ENCODE measurements at places on chromosomes 6 and 20.
A peak's percentile ranks its signal among the peaks of the same experiment; 100 is the strongest.

DNA sequence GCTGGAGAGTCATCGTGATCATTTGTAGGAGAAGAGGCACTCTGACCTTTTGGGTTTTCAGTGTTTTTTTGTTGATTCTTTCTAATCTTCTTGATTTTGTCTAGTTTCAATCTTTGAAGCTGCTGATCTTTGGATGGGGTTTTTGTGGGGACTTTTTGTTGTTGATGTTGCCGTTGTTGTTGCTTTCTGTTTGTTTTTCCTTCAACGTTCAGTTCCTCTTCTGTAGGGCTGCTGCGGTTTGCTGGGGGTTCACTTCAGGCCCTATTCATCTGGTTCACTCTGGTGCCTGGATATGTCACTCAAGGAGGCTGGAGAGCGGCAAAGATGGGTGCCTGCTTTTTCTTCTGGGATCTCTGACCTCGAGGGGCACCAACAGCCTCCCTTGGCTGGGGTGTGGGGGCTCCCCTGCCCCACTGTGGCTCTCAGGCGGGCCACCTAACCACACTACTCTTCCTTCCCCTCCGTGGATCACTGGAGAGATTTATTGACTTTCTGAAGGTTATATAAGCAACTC is 21.5 kb upstream of the TMEM244 start:
- no peak for DNase-seq

- DNase-seq: no peak
Measured at GRCh38 chr20:17036541-17036940, 190.3 kb upstream of the PCSK2 start.

DNA sequence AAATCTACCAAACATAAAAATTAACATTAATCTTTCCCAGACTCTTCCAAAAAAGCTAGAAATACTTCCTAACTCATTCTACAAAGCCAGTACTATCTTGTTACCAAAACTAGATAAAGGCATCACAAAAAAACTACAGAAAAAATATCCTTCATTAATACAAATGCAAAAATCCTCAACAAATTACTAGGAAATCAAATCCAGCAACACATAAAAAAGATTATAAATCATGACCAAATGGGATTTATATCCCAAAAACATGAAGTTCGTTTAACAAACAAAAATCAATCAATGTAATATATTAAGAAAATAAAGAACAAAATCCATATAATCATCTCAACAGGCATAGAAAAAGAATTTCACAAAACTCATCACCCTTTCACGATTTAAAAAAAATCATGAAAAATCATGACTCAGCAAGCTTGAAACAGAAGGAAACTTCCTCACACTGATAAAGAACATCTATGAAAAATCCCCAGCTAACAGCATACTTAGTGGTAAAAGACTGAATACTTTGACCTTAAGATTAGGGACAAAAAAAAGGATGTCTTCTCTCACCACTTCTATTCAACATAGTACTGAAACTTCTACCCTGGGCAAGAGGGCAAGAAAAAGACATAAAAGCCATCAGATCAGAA is 43.2 kb downstream of the RANBP9 start:
- DNase-seq: peak; percentile 89

GRCh38 chr6:125751334-125751916 is 2.0 kb downstream of the HEY2 start:
- DNase-seq: no peak

DNA sequence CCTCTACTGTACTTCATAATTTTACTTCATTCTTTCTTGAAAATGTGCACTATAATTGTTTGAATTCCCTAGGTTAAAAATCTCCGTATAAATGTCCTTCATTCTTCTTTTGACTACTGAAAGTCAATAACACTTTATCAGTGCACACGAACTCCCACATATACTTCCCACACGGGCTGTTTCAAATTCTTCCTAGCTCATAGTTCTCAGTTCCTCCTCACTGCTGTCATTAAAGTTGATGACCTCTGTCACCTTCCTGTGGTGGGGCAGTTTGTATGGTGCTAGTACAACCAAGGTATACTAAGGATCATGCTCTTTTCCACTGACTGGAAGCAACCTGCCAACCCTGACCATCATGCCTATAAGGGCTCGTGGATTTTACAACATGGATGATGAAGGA is 40.0 kb upstream of the CD2AP start:
- peak; percentile 69 for DNase-seq

- no peak for DNase-seq
Measured at GRCh38 chr6:15280028-15280427, 34.2 kb downstream of the JARID2 start.

- DNase-seq: no peak
Measured at GRCh38 chr20:46063151-46063550, 26.6 kb downstream of the NCOA5 start.
